ENCODE measurements at places on chromosomes 7 and 10.

- DNase-seq, result no peak
Measured at GRCh38 chr10:119761106-119761505, 35.3 kb downstream of the INPP5F start.

- DNase-seq, result no peak
Measured at GRCh38 chr10:92965314-92965713, 95.3 kb upstream of the CYP26C1 start.

- no peak for DNase-seq
Measured at GRCh38 chr10:56318816-56319215, 42.2 kb downstream of the ZWINT start.

- no peak for DNase-seq
Measured at GRCh38 chr10:112701211-112701877, 248.7 kb upstream of the TCF7L2 start.

DNA sequence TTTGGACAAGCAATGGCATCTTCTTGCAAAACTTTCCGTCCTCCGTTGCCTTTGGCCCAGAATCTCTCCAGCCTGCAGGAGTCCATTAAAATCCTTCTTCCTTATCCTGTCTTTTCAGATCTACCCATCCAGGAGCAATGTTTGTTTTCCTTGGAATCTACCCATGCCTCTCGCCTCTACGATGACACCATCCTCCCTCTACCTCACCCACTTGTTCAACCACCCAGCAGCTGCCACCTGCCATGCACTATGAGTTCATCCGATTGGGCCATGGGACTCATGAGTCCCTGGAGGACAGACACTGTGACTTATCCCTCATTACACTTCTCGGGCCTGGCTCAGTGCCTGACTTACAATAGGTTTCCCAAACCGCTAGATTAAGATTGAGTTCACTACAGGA is 26.8 kb upstream of the MGMT start:
- no peak for DNase-seq

DNA sequence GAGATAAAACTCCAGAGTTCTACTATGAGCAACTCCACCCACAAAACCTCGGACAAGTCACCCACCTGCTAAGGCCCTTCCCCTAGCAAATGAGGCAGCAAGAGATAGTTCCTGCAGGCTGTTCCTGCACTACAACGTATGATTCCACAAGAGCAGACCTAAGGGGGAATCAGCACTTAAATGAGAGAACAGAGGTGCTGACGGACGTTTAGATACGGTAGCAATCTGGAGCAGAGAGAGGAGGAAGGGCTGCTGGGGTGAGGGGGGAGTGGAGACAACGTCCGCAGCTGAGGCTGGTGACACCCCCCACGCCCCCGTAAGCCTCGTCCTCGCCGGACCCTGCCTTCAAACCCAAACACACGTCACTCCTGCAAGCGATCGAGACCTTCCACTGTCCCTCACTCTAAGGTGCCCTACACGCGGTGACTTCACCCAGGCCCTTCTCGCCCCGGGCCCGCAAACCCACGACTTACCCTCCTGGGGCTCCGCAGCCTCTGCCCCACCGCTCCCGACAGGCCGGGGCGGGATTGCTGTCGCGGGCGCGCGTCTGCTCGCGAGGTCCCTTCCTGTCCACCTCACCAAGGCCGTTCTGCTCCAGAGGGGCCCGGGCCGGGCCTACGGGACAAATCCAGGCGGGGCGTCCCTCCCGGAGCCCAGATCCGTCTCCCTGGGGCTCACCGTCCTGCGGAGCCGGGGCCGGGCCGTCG is 635 bp downstream of the ZNF12 start:
- DNase-seq, result no peak

DNA sequence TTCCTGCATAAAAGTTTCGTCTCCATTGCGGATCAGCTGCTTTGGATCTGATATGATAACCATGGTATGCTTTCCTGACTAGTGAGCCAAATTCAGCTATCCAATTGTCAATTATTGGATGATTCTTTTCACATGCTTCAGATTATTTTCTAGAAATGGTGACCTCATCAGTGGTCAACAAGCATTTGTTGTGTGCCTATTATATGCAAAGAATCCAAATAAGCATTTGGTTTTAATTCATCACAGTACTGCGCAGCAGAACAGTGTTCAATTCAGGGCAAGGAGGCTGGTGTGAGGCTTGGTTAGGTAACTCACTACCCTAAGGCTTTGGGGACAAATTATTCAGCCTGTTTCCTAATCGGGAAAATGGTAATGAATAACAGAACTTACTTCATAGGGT is 200.5 kb downstream of the SKAP2 start:
- no peak for DNase-seq

DNA sequence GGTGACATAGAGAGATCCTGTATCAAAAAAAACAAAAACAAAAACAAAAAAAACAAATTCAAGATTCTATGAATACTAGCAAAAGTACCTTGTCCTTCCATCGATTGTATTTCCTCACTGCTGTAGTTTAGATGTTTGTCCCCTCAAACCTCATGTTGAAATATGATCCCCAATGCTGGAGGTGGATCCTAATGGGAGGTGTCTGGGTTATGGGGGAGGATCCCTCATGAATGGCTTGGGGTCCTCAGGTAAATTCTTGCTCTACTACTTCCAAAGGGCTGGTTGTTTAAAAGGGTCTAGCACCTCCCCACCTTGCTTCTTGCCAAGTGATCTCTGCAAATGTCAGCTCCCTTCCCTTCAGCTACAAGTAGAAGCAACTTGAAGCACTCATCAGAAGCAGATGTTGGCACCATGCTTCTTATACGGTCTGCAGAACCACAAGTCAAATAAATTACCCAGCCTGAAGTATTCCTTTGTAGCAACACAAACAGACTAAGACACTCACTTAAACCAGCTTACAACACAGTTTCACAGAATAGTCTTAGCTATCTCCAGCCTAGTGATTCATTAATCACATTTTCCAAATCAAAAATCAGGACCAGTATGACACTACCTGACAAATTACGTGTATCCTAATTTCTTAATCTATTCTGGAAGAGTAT is 20.7 kb downstream of the ABI1 start:
- no peak for DNase-seq

GRCh38 chr7:36961693-36962092 is 237.4 kb upstream of the AOAH start:
- DNase-seq, result no peak

- no peak for DNase-seq
Measured at GRCh38 chr10:73556855-73557254, 34.3 kb downstream of the USP54 start.

DNA sequence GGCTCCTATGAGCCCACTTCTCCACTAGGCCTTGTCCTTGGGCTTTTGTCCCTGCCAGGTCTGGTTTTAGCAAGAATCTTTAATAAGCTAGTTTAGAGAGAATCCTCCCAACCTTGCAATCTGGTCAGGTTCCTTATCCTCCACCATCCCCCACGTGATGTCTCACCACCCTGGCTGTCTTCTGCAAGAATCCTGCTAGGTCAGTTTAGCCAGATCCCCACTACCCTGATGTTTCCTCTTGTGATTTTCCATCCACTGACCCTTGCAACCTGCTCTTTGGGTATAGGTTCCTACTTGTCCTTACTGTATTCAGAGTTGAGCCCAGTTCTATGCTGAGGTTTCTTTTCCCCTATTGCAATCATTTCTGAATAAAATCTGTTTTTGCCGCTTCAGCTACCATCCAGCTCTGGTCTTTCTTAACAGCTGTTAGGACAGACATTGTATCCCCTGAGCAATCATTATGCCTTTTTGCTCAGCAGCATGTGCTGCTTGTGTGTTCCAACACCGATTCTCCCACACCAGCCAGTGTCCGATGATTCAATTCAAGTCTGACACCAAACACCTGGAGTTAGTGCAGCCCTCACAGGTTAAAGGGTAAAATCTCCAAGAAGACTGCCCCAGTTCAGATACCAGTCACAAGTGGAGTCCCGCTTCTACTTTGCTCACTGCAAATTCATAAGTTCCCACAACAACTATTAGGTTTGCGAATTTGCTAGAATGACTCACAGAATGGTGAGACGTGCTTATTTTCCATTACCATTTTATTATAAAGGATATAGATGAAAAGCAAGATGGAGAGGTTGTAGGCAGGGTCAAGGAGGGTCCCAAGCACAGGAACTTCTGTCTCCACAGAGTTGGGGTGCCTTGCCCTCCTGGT is 62.2 kb upstream of the ADCY1 start:
- DNase-seq, result no peak

DNA sequence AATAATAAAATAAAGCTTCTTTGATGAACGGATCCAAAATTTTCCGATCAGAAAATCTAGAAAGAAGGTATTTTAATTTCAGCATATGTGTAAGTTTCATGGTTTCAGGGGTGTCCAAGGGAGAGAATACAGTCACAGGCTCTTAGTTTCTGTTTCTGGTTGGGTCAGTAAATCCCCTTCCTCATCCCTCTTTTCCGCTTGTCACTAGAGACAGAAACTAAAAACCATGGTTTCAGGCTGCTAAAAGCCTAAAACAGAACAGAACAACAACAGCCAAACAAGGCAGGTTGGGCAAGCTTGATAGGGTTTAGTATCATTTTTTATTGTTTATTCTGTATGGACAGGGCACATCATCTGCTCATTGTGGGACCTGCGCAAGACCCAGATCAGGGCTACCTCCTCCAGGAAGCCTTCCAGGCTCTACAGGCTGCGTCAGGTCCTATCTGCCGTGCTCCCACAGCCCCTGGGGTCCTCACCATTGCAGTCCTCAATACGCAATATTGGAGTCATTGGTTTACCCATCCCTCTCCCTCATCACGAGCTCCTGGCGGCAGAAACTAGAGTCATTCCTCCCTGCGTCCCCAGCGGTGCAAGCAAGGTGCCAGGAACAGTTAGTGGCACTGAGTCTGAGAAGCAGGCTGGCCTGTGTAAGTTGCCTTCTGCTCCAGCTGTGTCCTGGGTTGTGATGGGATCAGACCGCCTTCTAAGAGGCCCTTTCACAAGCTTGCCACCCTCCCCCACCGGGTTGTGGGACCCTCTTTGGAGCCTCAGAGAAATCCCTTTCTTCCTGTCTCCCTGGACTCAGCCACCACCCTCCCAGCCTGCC is 70.2 kb upstream of the CUX1 start:
- DNase-seq, result no peak

DNA sequence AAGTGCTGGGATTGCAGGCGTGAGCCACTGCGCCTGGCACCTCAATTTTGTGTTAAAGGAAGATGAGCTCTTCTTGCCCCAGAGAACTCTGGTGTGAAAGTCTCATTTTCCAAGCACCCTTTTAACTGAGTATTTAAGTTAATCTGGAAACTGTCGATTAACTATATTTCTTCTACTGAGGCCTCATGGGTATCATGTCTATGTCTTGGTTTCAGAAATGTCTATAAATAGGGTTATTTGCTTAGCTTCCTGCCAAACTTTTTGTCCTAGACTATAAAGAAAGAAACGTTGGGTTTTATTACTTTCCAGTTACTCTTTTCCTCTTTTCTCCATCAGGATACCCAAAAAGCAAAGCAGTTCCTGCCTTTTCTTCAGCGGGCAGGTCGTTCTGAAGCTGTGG is 102.4 kb downstream of the LRRC4 start:
- DNase-seq, result no peak

- no peak for DNase-seq
Measured at GRCh38 chr7:92400013-92400412, 47.3 kb upstream of the GATAD1 start.

DNA sequence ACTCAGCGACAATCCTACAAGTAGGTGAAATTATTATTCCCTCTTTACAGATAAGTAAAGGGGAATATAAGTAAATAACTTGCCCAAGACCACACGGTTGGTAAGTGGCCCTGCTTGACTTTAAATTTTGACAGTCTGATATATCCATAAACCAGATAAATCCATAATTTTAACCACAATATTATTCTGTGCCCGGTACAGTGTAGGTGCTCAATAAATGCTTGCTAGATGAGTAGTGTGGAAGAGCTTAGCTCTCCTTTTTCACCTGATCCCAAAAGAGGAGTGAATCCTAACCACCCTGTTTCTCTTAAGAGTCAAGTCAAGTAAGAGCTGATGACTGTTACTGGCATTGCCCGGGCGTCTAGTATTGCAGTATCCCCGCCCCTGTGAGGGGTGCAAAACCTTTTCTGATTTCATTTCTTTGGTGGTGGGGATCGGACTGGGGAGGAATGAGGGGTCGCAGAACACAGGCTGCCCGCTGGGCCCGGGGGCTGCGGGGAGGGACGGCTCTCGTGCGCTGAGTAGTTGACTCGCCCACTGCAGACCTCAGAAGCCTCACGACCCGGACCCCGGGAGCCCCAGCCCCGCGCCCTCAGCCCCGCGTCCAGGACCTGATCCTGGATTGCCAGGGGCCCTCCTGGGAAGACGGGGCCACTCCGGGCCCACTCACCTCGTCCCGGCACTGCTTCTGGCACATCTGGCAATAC is 490 bp downstream of the KIN start:
- DNase-seq, result no peak

DNA sequence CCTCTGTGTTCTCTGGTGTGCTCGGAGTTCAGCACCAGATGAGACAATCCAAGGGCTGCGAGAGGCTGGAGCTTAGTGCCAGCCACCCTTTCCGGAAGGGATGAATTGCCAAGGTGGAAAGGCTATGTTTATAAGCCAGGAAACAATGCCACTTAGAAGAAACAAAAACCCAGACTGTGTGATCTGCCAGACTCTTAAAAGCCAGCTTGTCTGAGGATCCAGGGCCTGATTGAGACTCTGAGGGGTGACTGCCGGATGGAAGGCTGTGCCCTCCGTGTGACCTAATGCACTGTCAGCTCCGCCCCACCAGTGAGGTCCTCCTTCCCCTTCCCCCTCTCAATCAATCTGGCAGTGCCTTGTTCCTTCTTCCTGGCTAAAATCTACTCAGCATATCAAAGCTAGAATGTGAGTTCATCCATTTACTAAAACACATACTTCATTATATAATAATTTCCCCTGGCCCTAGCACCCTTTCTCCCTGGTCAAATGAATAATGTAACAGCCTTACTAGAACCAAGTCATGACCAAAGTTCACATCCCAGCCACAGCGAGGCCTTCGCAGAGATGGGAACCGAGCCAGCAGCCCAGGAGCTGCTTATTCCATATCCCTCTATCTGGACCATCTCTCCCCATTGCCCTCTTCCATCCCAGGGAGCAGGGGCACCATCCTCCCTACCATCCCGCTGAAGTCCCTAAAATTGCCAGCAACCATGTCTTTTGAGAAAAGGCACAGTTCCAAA is 25.5 kb downstream of the FAM107B start:
- no peak for DNase-seq

GRCh38 chr10:130016993-130017630 is 53.0 kb upstream of the EBF3 start:
- no peak for DNase-seq

- DNase-seq, result no peak
Measured at GRCh38 chr10:125882596-125882995, 1.5 kb upstream of the DHX32 start.

- DNase-seq, result no peak
Measured at GRCh38 chr10:64658528-64658927, 1137.3 kb downstream of the REEP3 start.

- no peak for DNase-seq
Measured at GRCh38 chr7:25256333-25256819, 28.1 kb upstream of the NPVF start.

DNA sequence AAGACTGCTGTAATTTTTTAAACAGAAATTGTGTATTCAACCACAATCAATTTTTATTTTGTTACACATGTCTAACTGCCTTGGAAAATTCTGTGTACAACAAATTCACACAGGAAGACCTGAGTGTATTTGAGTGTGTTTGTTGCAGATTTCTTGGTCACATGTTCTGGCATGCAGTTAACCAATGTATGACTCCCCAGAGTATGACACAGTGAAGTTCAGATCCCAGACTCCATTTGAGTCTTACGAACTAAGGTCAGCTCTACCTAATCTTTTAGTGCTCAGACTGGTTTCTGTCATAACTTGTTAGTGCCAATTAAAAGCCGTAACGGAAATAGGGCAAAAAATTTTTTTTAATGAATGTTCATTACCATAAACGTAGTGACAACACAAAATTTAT is 5.8 kb downstream of the GNAI1 start:
- DNase-seq, result no peak

GRCh38 chr10:8065651-8066050 is 11.2 kb downstream of the GATA3 start:
- no peak for DNase-seq
